Stimulated activated CD4-positive, alpha-beta T cell treated with anti-CD3 and anti-CD28 coated beads, TNF-alpha, amount 100 ng/mL, for 48 hours (primary cell): ENCODE measurements at places on chromosomes 12 and 14.

DNA sequence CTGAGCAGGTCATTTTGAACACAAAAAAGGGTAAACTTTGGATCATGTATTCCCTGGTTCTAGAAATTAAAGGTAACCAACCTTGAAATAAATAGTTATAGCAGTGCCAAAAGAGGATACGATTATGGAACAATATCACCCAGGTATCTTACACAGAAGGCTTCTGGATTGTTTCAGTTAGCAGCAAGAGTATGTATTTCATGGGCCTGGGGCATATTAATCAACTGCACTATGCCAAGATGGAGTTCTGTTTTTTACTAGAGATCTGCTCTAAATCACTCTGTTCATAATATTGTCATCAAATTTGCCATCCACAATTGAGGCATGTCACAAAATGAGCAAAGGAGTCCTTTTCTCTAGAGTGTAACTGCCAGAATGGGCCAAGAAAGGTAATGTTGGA is 357.1 kb downstream of the RAD51B start:
- DNase-seq = no peak

GRCh38 chr12:51695241-51696010 is 104.4 kb downstream of the SCN8A start:
- DNase-seq = no peak

DNA sequence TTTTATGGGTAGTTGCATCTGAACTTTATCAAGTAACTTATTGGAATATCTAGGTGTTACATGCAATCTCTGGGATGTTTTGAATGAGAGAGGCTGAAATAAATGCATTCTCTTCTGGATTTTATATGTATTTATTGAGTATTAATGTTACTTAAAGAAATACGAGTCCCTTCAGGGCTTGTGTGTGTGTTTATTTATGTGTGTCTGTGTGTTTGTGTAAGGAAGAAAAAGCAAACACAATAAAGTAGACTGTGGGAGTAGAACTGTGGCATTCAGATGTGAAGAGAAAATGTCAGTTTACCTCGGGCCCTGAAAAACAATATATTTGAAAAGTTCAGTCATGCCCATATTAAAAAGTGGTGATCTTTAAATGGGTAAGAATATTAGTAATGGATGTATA is 250.5 kb downstream of the RPL10L start:
- DNase-seq = no peak

DNA sequence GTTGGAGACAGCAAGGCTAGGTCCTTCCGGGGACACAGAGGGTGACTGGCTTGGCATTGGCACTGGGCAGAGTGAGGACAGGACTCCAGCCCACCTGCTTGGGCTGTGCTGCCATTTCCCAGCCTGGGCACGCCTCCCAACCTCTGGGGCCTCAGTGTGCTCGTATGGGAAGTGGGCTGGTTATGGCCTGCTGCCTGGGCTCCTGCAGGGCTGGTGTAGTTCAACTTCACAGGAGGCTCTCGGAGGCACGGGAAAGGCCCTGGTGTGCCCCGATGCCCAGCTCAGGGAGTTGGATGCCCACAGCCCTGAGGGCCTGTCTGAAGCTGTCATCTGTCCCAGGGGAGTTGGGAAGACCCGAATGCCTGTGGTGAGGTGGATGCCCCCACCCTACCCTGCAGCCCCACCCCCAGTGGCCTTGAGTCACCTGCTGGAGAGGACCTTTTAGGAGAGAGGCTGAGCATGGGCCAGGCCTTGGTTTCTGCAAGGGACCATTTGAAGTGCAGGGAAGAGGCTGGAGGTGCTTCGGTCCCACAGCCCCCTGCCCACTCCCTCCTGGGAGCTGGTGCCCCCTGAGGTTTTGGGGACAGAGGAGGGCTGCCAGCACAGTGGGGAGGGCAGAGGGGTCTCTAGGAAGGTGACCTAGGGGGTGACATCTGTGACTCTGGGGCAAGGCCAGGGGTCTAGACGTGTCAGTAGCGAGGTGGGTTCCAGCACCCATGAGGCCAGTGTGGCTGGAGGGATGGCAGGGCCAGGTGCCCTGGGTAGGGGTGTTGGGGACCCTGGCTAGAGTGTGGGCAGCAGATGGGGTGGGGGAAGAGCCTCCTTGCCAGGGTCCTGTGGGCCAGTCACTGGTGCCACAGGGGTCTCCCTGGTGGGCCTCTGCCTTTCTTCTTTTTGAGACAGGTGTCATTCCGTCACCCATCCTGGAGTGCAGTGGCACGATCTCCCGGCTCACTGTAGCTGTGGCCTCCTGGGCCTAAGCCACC is 9.1 kb downstream of the ULK1 start:
- DNase-seq = no peak

- no peak for DNase-seq
Measured at GRCh38 chr14:57884175-57884574, 18.3 kb upstream of the SLC35F4 start.
